ENCODE measurements at places on chromosomes 1 and 21.

DNA sequence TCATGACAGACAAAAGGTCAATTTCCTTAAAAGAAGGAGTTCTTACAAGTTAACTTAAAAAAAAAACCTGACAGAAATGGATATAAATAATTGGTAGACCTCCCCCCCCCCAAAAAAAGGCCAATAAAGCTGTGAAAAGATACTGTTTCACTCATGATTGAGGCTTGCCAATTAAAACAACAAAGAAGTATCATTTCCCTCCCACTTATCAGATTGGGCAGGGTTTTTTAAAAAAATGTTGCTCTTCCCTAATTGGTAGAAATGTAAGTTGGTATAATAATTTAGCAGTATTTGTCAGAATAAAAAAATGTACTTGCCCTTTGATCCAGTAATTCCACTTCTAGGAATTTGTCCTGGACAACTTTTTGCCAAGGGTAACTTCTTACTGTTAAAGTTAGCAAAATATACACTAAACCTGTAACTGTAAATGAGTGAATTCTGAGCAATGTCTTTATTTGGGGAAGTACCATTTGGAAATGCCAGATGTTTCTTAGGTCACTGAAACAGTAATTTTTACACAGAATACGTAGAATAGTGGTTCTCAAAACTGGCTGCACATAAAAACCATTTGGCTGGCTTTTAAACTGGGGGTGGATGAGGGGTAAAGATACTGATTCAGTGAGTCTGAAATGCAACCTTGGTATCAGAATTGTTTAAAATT lies 17.5 kb downstream of the RNF2 start:
- DNase-seq, result no peak

- no peak for DNase-seq
Measured at GRCh38 chr1:117590273-117590925, 15.4 kb upstream of the TENT5C start.

GRCh38 chr1:55007625-55008024 lies 8.9 kb downstream of the BSND start:
- DNase-seq, result peak; percentile 94

DNA sequence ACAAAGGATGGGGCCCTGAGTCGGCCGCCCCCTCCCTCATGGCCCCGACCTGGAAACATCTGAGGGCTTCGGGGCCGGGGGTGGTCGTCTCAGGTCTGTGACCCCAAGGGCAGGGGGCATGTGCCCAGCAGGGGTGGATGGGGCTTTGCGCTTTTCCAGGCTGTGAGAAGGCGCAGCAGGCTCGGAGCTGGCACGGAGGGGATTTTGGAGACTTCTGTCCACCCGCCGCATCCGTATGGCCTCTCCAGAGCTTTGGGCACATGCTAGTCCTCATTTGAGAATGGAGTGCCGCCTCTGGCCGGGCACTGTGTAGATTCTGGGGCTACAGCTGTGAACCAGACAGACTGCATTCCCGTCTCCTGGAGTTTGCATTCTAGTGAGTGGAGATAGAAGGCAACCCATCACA lies 66.1 kb upstream of the WNT4 start:
- DNase-seq, result no peak

GRCh38 chr1:60394436-60394835 lies 320.9 kb upstream of the C1orf87 start:
- DNase-seq, result peak; percentile 7

- DNase-seq, result no peak
Measured at GRCh38 chr1:66401244-66401643, 132.7 kb upstream of the SGIP1 start.

DNA sequence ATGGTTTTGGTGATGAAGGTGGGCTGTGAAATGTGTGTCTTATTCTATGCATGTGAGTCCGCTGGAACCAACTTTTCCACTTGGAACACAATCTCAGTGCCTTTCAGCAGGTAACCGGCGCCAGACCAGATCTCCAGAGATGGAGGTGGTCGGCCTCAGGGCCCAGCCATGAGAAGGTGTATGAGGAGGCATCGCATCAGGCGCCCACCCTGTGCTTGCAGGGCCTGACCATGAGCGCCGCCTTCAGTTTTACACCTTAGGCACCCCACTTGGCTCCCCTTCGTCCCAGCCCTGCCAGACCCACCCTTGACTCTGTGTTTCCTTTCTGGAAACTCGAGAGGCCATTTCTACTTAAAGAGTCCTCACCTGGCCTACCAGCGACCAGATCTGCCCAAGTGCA lies 48.6 kb upstream of the ATF3 start:
- DNase-seq, result no peak

DNA sequence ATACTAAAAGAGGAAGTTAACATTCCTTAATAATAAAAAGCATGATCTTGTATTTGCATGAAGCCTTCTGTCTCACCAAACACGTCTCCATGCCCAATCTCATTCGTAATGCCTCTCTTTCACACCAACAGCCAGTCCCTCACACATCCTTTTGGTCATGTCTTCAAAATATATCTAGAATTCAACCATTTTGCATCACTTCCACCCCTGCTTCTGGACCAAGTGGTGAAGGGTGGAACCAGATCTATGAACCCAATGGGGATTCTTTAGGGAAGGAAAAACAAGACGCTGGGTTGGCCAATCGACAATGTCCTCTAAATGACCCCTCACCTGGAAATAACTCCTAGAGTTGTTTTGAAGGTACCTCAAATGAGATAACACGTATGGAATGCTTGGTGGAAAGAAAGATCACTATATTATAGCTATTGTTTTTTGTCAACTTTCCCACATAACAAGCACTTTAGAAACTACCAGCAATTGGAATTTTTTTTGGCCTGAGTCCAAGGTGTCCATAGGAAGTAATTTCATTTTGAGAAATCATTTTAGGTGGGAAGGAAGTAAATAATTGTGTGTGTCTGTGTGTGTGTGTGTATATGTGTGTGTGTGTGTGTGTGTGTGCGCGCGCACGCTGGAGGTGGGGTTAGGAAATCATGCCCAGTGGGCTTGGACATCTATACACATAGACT lies at the start of gene KCNA10:
TSS of gene KCNA10 (minus strand) at position 51 of the 686 bp plus-strand sequence. CDS start 388 bp downstream, outside the sequence.
- DNase-seq, result no peak

- peak; percentile 60 for DNase-seq
Measured at GRCh38 chr1:210448297-210448892, 119.7 kb downstream of the HHAT start.

- no peak for DNase-seq
Measured at GRCh38 chr1:162229549-162229948, 147.1 kb downstream of the SPATA46 start.

DNA sequence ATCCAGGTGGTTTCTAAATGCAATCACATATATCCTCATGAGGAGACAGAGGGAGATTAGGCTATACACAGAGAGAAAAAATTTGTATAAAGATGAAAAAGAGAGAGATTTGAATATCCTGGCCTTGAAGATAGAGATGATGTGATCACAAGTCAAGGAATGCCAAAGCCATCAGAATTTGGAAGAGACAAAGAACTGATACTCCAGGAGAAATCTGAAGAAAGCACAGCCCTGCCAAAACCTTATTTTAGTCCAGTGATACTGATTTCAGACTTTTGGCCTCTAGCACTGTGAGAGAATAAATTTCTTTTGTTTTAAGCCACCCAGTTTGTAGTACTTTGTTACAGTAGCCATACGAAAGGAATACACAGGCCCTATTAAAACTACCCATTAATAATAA lies 33.4 kb downstream of the DOCK7 start:
- DNase-seq, result no peak

- DNase-seq, result no peak
Measured at GRCh38 chr1:36161641-36162531, 5.9 kb downstream of the MAP7D1 start.

DNA sequence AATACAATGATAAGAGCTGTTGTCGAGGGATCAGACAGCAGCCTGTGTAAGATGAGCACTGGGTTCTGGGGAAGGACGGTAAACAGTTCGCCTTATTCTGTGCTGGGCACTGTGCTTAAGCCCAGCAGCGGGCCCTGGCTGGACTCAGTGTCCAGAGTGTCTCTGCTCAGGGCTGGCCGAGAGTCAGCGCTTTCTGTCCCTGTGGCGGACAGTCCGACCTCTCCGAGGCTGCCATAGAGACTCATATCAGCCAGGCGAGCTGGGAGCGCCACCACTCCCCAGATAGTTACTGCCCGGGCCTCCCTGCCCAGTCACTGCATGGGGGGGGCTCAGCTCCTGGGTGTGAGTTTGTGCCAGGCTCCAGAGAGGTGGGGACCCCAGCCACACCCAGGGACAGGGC lies 14.7 kb upstream of the NPHP4 start:
- no peak for DNase-seq

DNA sequence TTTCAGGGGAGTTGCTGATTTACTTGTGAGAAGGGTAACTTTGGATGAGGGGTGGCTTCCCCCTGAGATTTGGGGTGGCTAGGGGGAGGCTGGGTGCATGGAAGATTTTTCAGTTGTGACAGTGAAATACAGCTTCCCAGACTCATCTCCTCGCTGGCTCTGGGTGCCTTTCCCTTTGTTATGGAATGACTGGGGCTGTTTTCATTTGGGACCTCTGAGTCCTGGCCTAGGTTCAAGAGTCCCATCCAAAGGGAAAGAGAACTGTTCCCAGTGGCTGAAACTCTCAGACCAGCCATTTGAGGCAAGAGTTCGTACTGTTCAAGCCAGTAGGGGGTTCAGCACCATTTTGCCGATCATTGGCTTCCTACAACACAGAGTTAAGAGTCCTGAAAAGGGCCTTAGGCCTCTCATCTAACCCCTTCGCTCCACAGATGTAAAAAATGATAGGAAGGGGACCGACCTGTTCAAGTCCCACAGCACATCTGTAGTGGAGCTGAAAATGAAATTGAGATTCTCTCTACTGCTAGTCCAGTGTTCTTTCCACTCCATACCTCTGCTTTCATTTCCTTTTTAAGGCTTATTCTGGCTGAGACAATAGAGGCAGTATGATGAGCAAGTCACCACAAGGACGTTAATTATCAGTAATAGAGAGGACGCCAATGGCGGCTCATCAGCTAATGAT lies 958 bp downstream of the DDR2 start:
- DNase-seq, result peak; percentile 79
